ENCODE measurements at places on chromosomes 7 and 10.

DNA sequence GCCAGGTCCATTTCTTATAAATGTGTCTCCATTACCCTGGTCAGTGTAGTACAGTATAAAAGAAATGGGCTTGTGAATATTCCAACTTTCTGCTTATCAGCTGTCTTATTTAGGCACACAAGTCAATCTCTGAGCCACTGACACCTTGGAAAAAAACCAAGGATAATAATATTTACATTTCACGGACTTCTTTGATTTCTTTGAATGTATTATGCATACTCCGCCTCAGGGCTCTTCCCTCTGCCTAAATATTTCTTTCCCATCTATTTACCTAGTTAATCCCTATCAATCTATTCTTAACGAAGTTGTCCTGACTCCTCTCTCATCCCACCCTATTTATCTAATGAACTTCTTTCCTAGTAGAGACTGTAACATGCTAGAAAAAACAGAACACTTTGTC is 253.8 kb downstream of the CRPPA start:
- DNase-seq, result no peak

- no peak for DNase-seq
Measured at GRCh38 chr7:98559958-98560357, 57.1 kb upstream of the NPTX2 start.

DNA sequence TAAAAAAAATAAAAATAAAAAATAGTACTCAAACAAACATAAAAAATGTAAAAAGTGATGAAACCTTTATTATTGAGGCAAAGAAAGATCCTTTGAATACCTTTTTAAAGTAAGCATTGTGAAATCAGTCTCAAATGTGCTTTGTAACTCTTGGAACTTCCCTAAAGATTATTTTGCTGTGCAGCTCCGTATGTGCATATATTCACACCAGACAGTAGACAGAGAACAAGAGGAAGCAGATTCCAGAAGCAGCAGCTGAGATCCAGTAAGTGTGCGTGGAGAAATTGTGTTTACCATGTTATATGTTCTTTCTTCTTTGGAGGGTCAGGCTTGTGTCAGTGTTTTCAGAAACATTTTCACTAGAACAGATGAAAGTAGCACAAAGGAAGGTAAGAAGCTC is 324.9 kb downstream of the AGMO start:
- no peak for DNase-seq

GRCh38 chr7:147096629-147097028 is 980.0 kb downstream of the CNTNAP2 start:
- no peak for DNase-seq

- no peak for DNase-seq
Measured at GRCh38 chr10:29713450-29713849, 78.7 kb upstream of the SVIL start.

DNA sequence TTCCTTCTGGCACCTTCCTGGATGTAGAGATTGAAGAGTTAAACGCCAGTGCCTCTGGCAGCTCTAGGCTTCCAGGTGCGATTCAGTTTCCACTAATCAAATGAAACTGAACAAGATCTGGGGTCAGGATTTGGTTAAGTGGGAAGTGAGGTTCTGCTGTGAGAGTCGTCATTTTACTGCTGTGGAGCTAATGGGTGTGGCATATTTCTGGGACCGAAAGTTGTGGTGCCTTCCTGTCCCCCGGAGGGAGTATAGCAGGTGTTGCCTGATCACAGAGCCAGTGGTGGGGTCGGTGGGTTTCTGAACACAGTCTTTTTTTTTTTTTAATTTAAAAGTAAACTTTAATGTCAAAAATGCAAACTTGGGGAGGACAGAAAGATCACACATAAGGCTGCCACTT is 37.0 kb upstream of the JAKMIP3 start:
- no peak for DNase-seq

DNA sequence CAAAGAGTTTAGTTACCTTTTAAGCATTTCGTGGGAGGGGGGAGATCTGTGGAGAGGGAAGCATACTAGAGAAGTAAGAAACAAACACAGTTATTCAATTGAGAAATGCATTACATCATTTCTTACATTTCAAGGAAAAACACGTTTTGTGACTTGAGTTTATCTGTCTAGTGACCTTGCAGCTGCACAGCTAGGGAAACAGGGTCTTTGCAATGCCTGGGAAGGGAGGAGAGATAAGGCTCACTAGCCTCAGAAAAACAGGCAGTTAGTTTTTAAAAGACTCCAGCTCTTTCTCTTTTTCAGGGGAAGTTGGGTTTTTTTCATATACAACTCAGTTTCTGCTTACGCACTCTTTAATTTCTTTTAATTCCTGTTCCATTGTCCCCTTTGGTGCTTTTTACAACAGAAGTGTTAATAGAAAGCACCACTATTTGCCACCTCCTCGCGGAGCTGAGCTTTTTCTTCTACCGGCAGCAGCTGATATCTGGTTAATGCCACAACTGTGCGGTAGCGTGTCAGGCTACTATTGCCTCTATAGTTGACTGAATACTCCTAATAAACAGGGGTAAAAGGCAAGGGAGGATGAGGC is 5.6 kb downstream of the CYP3A43 start:
- DNase-seq, result no peak

DNA sequence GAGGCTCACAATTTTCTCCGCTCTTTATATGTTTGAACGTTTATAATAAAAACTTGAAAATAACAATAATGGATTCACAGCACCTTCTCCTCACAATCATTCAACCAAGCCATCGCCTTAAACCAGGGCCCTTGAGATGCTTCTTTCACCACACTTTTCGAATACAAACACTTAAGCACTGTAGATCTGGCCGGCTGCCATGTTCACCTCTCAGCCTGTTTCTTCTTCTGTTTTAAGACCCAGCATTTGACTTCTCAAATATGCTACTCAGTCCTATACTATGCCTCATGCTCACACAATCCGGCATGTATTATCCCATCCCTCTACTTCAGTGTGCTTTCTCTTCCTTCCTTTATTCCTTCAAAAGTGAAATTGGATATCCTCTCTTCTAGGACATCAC is 280.6 kb downstream of the TFEC start:
- no peak for DNase-seq

DNA sequence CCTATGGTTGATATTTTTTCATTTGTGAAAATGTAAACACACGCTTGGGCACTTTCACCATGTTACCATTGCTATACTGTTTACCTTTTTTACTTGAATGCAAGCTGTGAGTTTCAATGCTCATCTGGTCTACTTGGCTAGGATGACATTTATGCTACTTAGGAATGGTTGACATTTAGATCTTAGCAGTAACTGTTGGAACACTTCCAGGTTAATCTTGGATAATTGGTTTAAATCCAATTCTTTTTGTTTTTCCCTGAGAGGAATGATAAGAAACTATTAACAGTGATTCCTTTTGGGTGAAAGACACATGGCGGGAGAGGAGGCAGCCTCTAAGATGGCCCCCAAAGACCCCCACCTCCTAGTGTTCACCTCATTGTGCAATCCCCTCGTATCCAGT is 51.4 kb upstream of the AMPH start:
- no peak for DNase-seq

GRCh38 chr7:149846021-149846420 is 7.8 kb downstream of the ZNF862 start:
- DNase-seq, result no peak

DNA sequence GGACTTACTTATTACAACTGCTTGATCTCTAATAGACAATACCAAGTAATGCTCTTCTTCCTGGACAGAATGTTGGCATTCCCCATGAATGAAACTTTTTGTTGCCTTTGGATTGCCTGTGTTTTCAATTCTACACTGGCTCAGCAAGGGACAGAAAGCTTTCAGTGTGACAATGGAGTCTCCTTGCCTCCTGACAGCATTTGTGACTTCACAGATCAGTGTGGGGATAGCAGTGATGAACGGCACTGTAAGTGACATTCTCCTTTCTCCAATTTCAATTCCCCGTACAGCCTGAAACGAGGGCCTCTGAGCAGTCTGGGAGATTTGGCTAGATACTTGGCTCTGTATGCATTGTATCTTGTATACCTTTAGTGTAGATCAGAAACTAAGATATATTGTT is 290 bp downstream of the MALRD1 start:
- DNase-seq, result no peak

- DNase-seq, result no peak
Measured at GRCh38 chr7:112103246-112103645, 103.0 kb downstream of the DOCK4 start.

Data from stimulated activated CD4-positive, alpha-beta T cell treated with anti-CD3 and anti-CD28 coated beads, Interleukin-1b, Interleukin-23, amount 100 ng/mL, for 1 hour (primary cell).